ENCODE measurements at places on chromosomes 4 and X. TPM values are rescaled to one million over a fixed set of nuclear protein-coding genes. Genes with fewer than 3 reads are reported as not detected.

DNA sequence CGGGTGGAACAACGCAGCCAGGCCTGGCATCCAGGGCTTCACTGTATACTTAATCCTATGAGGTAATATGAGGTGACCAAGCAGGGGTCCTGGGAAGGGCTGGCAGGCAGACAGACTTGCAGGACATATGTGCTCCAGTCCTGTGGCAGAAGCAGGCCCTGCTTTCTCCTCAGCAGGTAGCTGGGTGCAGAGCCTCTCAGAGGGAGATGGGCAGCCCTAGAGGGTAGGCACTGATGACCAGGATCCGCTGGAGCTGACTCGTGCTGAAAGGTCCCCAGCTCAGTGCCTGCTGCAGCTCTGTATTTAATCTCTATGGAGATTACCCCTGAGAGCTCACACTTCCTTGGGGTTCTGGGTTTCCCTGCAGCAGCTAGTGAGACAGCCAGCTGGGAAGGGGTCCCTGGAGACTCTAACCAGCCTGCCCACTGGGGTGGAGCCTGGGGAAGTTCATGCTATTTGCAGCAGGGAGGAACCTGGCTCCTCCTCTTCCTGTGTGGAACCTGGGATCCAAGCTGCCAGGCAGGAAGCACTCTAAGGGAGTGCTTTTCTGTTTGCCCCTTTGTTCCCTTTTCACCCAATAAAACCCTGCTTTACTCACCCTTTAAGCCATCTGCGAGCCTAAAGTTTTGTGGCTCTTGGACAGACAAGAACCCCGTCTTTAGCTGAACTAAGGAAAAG lies 339.2 kb downstream of the DCAF12L2 start:
- no peak for DNase-seq

GRCh38 chrX:113675278-113675677 lies 834.6 kb upstream of the AMOT start:
- no peak for DNase-seq

- no peak for DNase-seq
Observed at GRCh38 chrX:40340116-40340515, 240.7 kb upstream of the ATP6AP2 start.

GRCh38 chr4:168317621-168318020 lies 931 bp downstream of the DDX60 start:
- DNase-seq, result no peak

- peak; percentile 42 for DNase-seq
Observed at GRCh38 chr4:86898562-86898961, 6.3 kb upstream of the C4orf36 start.

- DNase-seq, result no peak
Observed at GRCh38 chr4:126850286-126850685, 782.5 kb upstream of the INTU start.

DNA sequence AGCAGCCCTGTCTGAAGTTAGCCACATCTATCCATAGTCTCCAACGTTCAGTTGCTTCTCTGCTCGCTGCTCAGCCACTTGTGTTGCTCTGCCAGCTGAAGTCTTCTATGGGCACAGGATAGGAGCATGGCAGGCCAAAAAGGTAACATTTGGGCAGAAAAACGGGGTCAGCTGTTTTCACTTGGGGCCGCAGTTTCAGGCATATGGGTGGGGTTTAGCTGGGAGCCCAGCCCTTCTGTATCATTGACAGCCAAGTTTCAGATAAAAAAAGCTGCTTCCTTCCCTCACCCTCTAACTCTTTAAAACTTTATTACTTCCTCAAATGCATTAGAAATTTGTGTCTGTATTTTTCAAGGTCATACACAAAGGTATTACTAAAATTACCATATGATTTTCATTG lies 18.4 kb upstream of the MANBA start:
- DNase-seq, result no peak

Gene TREX2
- 1.3 TPM for total RNA-seq

Gene IQSEC2
- total RNA-seq, result 8.4 TPM

Gene NSD2
- 136 TPM for total RNA-seq

Gene HERC6
- 8.2 TPM for total RNA-seq

Gene TLR8
- not detected for total RNA-seq

Gene TBX22
- 0.81 TPM for total RNA-seq
